ENCODE measurements at places on chromosomes 5 and 9.

DNA sequence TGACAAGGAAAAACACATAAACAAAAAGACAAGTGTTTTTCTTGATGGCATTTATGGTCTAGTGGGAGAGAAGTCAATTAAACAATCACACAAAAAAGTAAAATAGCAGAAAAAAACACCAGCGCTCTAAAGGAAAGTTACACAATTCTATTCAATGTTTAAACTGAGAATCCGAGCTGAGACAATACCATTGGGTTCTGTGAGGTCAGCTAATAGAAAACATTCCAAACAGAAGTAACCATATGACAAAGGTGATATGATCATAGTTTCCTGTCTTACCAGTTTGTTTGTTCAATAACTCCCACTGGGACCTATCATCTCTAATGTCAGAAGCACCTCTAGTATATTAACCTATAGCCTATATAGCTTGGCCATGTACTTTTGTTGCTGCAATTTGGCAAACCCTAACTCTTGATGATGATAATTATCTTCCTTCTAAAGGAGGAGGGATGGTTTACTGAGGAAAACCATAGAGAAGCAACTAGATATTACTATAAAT is 1030.0 kb downstream of the CDH12 start:
- DNase-seq = no peak

DNA sequence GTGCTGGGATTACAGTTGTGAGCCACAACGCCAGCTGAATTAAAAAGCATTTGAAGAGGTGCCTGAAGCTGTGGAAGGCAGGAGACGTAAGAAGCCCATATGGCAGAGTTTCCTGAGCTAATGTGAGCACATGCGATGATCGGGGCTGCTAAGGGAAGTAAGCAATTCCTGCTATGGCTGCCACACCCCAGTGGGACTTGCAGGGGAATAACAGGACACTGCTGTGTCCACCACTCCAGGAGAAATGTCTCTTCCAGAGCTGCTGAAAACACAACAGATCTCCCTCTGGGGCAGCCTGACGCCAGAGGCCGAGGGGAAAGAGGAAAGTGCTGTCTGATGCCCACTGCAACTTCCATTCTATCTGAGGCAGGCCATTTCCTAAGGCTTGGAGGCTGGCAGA is 46.2 kb upstream of the ANKRD55 start:
- no peak for DNase-seq

DNA sequence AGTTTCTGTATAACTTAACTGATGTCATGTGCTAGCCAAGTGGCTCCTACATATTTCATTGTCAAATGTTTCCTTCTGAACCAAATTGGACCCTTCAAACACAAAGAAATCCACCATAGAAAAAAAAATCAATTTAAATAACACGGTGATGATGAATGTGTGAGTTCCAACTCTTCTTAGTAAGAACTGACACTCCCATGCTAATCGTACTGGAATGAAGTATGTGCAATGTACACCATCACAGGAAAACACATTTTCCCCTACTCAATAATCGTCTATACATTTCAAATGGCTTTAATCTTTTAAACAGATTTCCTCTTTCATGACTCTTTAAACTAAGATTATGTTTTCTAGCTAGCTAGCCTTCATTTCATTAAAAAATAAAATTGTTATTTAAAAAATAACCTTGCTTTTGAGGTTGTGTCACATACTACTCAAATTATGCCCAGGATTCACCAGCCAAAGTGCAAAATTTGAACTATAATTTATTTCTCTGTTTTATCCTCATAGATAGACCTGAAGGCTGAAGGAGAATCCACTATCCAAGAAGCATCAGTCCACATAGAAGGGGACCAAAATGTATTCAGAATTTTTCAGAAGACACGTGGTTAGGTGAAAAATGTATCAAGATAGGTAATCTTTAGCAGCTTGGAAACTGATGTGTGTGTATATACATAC is 131.0 kb upstream of the ITGA1 start:
- DNase-seq = no peak

GRCh38 chr9:127065592-127065991 is 56.8 kb downstream of the ANGPTL2 start:
- no peak for DNase-seq

- no peak for DNase-seq
Observed at GRCh38 chr5:66889056-66889455, 292.9 kb downstream of the MAST4 start.

GRCh38 chr5:131482617-131483016 is 152.4 kb downstream of the RAPGEF6 start:
- no peak for DNase-seq

DNA sequence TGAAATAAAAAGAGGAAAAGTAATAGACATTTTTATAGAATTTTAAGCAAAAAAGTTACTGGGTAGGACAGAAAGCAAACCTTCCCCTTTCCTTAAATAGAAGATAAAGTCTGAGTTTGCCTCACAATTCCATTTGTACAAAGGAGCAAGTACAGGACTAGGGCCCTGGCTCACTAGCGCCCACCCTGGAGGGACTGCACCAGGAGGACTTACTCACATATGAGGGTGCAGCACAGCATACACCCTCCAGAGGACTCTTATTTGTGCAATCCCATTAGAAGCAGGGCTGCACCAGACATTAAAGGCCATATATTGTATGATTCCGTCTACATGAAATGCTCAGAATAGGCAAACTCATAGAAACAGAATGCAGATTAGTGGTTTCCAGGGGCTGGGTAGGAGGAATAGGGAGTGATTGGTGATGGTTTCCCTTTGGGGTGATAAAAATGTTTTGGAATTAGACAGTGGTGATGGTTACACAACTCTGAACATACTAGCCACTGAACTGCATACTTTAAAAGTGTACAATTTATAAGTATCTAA is 4.5 kb downstream of the REEP5 start:
- no peak for DNase-seq

- DNase-seq = no peak
Observed at GRCh38 chr9:72420783-72421182, 55.8 kb upstream of the ZFAND5 start.

GRCh38 chr9:121194730-121195129 is 6.9 kb downstream of the RAB14 start:
- DNase-seq = no peak

DNA sequence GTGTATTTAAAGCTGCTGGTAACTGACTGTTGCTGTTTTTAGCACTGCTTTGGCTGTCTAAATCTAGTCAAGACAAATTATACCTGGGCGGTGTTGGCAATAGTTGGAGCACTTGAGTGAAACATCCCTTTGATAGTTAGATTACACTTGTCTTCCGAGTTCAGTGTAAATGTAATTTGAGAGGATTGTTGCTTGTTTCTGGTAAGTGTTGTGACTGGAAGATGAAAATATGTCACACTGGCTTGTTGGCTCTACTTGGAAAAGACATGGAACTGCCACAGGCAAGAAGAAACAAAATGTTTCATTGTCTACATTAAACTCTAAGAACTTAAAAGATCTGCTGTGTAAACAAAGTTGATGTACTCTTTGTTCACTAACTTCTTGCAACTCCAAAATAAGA is 49.2 kb upstream of the PTPRD start:
- no peak for DNase-seq

DNA sequence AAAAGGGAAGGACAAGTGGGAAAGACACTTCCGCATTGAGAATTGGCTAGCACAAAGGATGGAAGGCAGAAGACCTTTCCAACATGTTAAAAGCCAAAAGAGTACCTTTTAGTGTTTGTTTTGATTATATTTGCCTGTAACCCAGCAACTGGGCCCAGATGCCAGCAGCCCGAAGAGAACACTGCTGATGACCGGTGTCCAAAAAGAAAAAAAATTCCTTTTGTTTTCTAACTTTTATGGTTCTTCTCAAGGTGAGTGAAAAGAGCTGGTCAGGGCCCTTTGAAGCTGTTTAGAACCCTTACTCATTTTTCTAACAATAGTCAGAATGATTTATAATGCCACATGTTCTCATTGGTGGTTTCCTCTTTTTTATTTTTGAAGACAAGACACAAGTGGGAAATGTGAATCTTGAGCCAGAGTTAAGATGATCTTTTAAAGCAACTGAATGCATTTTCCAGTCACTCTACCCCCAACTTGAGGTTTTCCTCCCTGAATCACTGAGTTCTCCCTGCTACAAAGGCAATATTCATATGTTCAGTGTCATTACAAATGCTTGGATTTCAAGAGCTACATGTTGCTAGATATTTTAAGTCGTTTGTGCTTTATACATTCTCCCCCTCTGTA is 32.3 kb upstream of the ZNF462 start:
- no peak for DNase-seq

- no peak for DNase-seq
Observed at GRCh38 chr9:4045556-4045955, 254.3 kb downstream of the GLIS3 start.

GRCh38 chr9:108363311-108363710 is 492.5 kb downstream of the ACTL7B start:
- no peak for DNase-seq

GRCh38 chr5:124104821-124105220 is 592.8 kb downstream of the CSNK1G3 start:
- DNase-seq = no peak

DNA sequence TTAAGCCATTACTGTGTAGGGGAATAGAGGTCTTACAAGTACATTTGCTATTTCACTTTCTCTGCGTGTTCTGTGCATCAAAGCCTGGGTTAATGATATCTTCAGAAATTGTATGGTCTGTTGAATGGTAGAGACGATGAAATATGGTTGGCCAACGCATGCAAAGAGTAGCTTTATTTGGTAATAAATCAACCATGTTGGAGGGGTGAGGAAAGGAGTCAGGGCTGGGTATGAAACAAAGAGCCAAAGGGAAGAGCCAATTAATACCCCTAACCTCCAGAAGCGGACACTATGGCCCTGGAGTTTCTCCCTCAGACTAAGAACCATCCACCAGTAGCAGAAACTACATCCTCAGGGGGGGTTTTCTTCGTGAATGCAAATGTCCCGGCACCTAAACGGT is 1974.0 kb upstream of the WWC1 start:
- no peak for DNase-seq

DNA sequence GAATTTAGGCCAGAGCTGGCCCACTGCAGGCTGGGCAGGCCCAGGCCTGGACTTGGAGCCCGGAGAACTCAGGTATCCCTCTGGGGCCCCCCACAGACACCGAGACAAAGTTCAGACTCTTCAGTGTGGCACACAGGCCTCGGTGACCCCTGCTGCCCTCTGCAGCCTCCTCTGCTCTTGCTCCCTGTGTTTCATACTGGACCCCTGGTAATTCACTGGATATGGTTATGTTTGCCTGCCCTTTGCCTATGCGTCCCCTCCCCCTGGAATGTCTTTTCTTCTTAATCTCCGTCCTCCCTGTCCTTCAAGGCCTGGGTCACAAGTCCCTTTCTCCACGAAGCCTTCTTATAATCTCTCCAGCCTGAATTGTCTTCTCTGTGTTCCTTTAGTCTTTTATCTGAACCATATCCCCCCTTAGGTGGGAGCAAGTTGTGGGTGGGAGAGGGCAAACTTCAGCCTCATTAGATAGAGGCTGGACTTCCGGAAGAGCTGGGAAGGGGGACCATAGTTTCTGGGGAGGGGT is 30.1 kb downstream of the GSN start:
- no peak for DNase-seq

DNA sequence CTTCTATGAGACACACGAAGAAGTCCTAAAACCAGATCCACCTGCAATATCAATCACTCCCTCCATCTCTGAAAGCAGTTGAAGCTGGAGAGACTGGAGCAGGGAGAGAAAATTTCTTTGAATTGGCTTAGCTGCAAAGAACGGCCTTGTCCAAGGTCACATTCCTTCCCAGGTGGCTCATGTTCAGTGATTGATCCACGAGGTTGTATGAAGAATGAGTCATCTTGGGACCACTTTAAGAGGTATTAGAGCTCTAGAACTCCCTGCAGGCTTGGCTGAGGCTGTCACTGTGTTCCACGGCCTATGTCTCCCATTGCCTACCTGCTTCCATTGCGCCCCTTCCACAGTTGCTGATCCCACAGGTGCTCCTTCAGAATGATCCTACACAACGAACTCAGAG is 68.2 kb downstream of the HMHB1 start:
- no peak for DNase-seq

DNA sequence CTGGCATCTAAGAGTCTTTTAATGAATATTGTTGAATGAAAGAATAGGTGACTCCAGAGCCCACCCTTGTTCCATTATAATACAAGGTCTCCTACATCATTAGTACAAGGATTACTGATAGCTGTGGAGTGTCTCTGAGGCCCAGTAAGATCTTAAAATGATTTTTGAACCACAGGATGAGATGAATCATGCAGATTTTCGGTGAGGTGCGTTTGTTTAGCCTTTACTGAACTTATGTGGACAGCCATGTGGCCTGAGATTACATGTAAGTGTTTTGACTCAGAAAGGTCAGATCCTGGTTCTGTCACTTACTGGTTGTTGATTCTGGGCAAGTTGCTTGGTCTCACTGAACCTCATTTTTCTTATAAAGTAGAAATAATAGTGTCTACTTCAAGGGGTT is 21.6 kb downstream of the NFX1 start:
- DNase-seq = no peak

- DNase-seq = no peak
Observed at GRCh38 chr9:133727277-133727875, 10.8 kb downstream of the SARDH start.

- peak; percentile 81 for DNase-seq
Observed at GRCh38 chr9:137064027-137064879, 6.1 kb downstream of the SAPCD2 start.

DNA sequence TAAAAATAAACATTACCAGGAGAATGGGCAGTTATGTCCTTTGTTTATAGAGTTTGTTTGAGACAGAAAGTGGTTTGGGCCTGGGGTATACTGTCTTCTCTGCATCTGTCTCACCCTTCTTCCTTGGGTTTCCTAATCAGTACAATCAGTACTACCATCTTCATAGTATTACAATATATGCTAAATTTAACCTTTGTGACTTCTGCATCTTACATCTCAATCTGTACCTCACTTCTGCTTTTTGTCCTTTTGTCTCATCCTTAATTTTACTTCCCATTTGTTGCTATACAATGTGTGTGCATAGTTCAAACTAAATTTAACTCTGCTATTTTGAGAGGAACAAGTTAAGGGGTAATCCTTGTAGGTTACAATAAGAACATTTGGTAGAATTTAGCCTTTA is 19.6 kb downstream of the FBXO38 start:
- DNase-seq = no peak

- no peak for DNase-seq
Observed at GRCh38 chr9:115804206-115804605, 349.4 kb upstream of the PAPPA start.

GRCh38 chr9:135592331-135592590 is 30.7 kb downstream of the PAEP start:
- DNase-seq = no peak

DNA sequence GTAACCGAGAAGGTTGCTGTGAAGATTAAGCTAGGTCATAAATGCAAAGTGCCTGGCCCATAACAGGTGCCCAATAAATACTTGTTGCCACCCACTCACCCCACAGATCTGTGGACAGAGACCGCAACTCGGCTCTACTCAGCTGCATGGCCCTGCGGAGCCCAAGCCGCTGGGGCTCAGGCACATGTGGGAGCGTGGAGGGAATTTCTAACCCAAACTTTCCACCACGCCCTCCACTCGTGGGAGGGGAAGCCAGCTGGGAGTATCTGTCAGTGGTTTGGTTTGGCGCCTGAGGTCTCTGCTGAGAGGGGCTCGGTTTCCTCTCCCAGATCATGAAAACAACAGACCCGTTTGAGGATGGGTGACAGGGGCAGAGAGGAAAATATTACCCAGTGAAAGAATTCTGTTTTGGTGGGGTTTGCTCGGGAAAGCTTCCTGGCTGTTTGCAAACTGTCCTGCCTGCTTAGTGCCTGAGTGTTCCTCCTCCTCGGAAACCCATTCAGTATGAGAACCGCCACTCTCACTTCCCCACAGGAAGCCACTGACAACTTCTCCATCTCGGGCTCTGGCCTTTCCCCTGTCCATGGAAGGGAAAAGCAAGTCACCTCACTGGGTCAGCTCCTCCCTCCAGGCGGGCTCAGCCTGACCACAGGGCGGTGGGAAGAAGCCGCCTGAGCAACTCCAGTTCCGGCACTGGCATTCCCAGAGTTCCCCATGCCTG is 60.1 kb downstream of the RGS3 start:
- DNase-seq = peak; percentile 58

Data from activated CD4-positive, CD25-positive, alpha-beta regulatory T cell treated with anti-CD3 and anti-CD28 coated beads, Interleukin-2, amount 50 U/mL, for 72 hours (primary cell).